T-cell (primary cell): ENCODE measurements at places on chromosomes 3 and 15. TPM values are rescaled to one million over a fixed set of nuclear protein-coding genes. Genes with fewer than 3 reads are reported as not detected.

DNA sequence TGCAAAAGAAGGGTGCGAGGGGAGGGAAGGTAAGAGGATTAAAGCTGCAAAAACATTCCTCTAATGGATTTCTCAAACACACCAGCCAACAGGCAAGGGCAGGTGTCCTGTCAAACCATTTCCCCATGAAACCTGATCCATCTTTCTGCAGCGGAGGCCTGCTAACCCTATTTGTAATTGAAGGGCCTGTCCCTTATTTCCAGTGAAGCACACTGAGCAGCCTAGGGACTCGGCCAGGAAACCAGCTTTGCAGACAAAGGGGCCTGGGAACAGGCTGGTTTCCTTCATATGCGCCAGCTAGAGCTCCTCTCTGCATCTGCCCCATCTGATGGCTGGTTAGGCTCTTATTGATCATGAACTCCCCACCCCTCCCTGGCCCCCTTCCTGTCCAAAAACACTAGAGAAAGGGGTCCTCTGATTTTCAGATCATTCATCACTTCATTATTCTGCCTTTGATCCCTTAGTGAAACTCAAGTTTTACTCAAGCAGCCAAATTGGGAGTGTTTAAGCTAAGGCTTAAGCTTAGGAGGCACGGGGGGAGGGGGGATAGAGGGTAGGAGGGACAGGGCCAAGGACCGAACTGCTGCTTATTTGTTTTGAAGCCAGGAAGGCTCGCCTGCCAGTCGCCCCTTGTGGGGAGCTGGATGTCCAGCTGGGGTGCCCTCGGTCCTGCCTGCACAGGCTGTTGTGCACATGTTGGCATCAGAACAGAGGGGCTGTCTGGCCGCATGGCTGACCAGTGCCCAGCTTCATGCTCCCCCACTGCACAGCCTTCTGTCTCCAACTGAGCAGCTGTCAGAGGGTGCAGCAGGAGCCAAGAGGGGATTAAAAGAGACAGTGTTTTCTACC, 53.1 kb downstream of the BOC start:
- DNase-seq = no peak

The AMT gene
- total RNA-seq = 14.1 TPM

The LMAN1L gene
- 0.42 TPM for total RNA-seq

- DNase-seq = no peak
Measured at GRCh38 chr3:73621388-73621787, 3.4 kb downstream of the PDZRN3 start.

The TTLL13 gene
- total RNA-seq = 1.7 TPM

The CMSS1 gene
- total RNA-seq = 17.8 TPM

- DNase-seq = peak; percentile 58
Measured at GRCh38 chr3:10459954-10460754, 45.2 kb downstream of the ATP2B2 start.

- no peak for DNase-seq
Measured at GRCh38 chr15:80479191-80479590, 75.0 kb downstream of the ARNT2 start.

GRCh38 chr3:20511863-20512505, 326.0 kb upstream of the SGO1 start:
- DNase-seq = no peak

The LRRK1 gene
- total RNA-seq = 2.0 TPM

DNA sequence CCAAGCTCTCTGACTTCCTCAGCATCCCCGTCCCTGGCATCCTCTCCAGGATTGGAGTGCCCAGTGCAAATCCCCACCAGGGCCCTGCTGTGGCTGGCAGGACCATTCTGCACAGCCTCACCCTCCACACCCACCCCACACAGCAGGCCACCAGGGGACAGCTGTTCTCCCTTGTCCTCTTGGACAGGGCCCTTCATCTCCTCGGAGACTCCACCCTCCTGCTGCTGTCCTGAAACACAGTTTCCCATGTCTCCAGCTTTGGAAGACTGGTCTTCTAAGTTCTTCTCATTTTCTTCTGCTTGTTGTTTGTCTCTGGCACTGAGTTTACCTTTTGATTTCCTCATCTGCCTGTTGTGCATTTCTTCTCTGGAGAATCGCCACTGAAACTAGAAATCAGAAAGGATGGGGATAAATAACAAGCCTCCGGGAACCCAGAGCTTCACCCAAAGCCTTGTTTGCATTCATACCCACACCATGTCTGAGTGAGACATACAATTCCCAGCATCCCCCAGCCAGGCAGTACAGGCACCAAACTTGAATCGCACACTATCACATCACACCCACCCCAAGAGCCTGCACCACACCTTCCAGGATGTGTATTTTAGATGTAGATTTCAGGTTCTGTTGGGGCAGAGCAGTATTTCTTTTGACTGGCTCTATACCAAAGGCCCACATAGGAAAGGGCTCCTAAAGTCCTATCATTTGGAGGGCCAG, 52.0 kb downstream of the OXNAD1 start:
- DNase-seq = no peak

The LRTM1 gene
- not detected for total RNA-seq

- peak; percentile 95 for DNase-seq
Measured at GRCh38 chr15:72783640-72784455, at the start of gene ADPGK. Gene ADPGK (minus strand): TSS chr15:72783758. CDS start chr15:72783691, 67 bp downstream.

GRCh38 chr3:180117381-180118163, 80.8 kb upstream of the PEX5L start:
- no peak for DNase-seq

DNA sequence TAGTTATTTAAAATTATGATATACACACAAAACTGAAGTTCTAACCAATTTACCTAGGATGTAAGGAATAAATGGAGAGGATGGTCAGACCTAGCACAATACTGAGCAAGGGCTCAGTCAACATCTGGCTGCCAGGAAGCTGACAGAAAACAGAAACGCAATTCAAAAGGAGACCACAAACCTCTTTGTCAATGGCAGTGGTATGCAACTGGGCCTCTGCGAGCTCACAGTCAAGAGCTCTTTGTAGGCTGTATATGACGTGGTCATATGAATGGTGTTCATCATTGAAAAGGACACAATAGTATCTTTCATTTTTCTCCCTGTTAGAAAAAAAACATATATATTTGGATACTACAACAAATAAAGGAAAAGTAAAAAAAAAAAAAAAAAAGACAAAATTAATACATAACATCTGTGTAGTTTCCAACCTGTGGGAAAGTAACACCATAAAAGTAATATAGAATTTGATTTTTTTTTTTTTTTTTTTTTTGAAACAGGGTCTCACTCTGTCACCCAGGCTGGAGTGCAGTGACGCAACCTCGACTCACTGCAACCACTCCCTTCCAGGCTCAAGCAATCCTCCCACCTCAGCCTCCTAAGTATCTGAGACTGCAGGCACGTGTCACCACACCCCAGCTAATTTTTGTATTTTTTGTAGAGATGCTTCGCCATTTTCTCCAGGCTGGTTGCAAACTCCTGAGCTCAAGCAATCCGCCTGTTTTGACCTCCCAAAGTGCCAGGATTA, 37.9 kb downstream of the UBR1 start:
- DNase-seq = no peak

The C3orf85 gene
- total RNA-seq = not detected

- DNase-seq = no peak
Measured at GRCh38 chr3:119579366-119580066, at the start of gene ADPRH. Gene ADPRH (plus strand): TSS chr3:119579492. CDS start chr3:119582170, 2,678 bp downstream.

DNA sequence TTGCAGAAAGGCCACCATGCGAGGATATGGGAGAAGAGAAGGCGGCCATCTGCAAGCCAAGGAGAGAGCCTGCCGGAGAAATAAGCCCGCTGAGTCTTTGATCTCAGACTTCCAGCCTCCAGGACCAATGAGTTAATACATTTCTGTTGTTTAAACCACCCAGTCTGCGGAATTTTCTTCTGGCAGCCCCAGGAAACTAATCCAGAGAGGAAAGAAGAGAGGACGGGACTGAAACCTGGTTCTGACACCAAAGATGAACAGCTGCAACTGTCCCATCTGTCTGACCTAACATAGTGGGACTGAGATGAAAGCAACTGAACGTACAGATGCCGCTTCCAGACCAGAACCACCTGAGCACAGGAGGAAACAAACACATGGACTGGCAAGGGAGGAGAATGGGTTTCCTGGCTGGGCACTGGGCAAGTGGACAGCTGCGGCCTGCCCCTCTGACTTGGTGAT, 32.3 kb downstream of the VGLL4 start:
- DNase-seq = no peak
